ENCODE measurements at places on chromosomes 3 and 15.

- DNase-seq: no peak
Measured at GRCh38 chr3:52650439-52650838, 35.3 kb downstream of the PBRM1 start.

- no peak for DNase-seq
Measured at GRCh38 chr15:73940061-73940981, 14.1 kb downstream of the LOXL1 start.

- DNase-seq: no peak
Measured at GRCh38 chr3:68996356-68996995, 17.0 kb downstream of the EOGT start.

DNA sequence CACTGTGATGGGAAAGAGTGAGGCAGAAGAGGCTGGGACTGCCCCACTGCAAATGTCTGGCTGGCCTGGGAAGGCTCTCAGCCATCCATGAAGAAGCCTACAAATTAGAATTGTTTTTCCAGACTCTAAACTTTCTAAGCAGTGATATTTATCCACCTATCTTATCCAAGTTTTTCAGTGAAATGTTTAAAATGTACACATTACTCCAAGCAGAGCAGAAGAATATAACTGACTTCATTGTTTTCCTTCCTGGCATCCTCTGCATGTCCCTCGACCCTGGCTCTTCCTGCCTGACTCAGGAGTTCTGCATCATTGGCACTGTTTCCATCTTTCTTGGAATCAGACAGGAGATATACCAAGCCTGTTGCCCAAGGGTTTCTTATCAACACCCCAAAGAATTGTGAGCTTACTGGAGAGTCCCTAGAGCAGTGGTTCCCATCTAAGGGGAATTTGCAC is 401.5 kb upstream of the PROK2 start:
- no peak for DNase-seq

GRCh38 chr3:61186030-61186429 is 65.2 kb downstream of the FHIT start:
- DNase-seq: no peak

- no peak for DNase-seq
Measured at GRCh38 chr3:161423911-161424522, 52.7 kb upstream of the SPTSSB start.

DNA sequence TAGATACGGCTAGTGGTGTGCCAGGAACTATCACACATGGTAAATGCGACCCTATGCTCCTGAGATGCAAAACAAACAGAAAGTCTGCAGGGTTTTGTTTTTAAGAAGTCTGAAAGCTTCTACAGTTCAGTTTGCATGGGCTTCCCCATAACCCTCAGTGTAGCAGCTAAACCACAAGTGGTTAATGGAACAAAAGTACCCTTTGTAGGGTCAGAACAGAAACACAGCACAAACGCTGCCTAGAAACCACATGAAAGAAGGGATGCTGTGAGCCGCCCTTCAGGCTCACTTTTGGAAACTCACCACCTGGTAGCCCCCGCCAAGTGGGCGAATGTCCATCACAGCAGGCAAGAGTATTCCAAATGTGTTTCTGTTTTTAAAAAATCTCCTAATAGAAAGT is 46.2 kb downstream of the CTDSPL start:
- DNase-seq: no peak

DNA sequence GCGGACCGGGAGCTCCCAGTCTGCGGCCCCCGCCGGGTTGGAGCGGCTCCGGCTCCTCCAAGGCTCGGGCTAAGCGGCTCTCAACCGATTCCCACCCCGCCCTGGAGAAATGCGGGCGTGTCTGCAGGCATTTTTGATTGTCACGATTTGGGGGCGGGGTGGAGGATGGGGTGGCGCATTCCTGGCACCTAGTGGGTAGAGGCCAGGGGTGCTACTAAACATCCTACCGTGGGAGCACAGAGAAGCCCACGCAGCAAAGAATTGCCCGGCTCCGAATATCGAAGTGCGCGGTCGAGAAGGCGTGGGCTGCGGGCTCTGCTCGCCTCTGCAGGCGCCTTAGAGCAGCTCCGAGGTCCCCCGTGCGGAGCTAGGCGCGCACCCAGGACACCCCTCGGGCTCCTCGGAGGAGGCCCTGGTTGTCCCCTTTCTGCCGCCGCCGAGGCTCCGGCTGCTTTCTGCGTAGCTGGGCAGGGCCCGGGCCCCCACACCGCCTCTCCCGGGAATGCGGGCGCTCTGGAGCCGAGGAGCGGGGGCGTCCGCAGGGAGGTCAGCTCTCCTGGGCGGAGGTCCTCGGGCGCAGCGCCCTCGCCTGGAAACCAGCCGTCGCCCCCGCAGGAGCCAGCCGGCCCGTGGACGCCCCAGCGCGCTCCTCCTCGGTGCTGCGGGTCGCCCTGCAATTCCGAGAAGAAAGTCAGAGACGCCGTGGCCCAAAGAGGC is 16.5 kb upstream of the LAMP3 start:
- DNase-seq: no peak

- no peak for DNase-seq
Measured at GRCh38 chr15:92819278-92820235, 80.6 kb upstream of the CHD2 start.

GRCh38 chr3:4306860-4307259 is 3.7 kb downstream of the SETMAR start:
- no peak for DNase-seq

DNA sequence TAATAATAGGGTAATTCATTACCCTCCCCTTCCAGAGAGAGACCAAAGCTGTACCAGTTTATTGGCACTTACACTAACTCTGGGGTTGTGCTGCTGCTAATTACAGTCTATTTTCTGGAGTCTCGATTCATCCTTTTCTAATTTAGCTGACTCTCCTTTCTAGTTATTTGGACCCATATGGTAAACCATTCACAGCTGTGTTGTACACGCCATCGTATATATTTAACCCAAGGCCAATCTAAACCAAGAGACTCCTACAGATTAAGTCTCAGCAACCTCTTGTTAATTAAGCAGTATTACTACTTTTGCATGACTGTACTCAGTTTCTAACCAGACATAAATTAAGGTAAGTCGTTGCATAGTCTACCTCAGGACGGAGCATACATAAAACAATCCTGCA is 22.5 kb downstream of the ANXA2 start:
- no peak for DNase-seq

DNA sequence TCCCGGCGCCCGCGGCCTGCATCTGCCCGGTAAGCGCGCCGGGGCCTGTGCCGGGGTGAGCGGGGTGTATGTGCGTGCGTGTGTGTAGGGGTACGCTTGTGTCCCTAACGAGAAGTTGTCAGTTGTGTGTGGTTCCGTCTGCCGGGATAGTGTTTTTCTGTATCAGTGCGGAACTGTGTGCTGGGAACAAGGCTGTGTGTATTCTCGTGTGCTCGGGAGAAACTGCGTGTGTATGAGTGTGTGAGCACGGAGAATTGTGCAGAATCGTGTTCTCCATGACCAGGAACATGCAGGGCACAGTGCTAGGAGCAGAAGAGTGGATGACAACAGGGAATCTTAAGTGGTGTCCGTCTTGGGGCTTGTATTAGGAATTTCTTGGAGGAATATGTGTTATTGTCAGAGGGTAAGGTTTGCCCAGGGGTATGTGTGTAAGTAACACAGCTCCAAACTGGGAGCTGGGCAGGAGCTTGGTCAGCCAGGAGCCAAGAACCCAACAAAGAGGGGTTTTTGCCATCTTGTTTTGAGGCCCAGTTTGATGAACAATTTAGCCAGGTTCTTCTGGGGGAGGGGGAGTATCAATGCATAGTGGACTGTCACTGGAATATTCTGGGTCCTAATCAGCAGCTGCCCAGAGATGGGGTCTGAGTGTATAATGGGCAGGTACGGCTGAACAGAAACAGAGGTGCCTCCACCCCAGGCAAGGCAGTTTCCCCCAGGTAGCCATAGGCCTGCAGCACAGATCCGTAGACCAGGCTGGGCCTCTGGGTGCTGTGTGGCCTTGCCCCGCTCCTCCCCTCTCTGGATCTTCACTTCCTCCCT is 2.1 kb downstream of the ISL2 start:
- no peak for DNase-seq

DNA sequence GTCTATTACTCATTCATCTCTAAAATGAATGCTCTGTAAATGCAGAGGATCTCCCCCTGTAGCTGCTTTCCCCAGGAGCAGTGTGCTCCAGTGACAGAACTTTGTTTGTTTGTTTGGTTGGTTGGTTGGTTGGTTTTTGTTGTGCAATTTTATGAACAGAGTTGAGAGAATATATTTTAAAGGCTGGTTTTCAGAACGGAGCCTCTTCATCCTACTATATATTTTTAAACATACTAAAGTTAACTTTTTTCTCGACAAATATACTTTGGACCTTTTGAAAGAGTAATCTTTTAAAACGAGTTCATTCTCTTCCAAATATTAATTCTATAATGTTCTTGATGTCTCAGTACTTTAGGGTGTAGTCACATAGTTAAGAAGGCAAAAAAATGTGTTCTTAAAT is 20.2 kb downstream of the RYR3 start:
- DNase-seq: no peak

DNA sequence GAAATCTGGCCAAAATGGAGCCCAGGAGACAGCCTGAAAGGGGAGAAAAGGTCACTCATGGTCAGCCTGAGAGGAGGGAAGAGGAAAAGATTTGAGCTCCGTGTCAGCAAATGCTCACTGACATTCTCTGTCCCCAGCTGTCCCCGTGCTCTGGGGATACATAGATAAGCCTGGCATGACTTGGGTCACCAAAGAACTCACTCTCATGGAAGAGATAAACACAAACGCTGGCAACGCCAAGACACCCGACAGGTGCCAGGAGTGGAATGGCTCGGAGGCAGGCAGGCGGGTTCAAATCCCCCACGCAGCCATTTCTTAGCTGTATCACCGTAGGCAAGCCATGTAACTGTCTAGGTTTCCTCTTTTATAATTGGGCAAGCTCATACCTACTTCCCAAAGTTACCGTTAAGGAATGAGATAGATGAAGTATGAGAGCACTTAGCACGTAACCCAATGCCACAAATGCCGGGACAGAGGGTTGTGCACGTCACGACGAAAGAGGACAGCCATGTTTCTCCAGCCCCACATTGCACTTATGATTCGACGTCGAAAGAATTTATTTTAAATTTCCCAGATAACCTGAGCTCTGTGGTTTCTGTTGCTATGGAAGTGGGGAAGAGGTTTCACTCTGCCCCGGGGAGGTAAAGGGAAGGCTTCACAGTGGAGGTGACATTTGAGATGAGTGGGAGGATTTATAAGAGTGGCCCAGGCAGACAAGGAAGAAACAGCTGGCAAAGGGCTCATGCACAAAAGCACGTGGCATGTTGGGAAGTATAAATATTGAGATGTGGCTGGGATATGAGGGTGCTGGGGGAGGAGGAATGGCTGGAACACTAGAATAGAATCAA is 41.4 kb upstream of the TSEN2 start:
- no peak for DNase-seq

DNA sequence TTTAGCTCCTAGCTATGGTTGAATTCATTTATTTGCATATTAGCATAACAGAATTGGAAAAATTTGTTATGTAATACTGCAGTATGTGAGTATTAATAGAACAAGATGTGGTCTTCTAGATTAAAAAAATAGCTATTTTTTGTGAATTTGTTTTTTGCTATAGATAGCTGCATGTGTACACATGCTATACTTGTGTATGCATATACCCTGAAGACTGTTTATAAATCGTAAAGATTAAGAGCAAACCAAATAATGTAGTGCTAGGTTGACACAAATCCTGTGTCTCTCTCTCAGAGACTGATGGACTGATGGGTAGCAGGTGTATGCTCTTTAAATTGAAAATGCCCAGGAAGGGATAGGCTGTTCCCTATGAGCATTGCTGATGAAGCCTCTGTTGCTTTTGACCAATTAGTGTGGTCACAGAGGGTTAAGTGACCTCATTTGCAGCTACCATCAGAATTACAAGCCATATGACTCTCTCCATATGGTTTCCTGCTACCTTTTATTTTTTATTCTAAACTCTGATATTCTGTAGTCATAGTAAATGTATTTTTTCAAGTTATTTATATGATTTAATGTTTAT is 9.0 kb downstream of the PLCL2 start:
- DNase-seq: no peak

DNA sequence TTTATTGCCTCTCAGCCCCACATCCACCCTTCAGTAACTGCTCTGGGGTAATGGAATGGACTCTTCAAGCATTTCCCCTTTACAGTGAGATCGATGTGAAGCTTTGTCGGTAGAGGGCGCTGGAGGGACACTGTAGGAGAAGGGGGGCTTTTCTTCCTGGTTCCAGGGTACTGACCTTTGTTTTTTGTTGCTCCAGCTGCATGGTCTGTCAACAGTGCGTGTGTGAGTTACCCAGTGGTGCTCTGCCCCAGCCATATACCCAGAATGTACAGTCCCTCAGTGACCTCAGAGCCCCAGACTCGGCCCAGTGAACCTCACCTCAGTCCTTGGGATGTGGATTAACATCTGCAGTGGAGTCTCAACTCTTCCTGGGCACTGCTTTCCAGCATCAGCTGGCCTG is 180.3 kb upstream of the TSC22D2 start:
- no peak for DNase-seq

- no peak for DNase-seq
Measured at GRCh38 chr15:85889956-85890619, 95.4 kb upstream of the KLHL25 start.

DNA sequence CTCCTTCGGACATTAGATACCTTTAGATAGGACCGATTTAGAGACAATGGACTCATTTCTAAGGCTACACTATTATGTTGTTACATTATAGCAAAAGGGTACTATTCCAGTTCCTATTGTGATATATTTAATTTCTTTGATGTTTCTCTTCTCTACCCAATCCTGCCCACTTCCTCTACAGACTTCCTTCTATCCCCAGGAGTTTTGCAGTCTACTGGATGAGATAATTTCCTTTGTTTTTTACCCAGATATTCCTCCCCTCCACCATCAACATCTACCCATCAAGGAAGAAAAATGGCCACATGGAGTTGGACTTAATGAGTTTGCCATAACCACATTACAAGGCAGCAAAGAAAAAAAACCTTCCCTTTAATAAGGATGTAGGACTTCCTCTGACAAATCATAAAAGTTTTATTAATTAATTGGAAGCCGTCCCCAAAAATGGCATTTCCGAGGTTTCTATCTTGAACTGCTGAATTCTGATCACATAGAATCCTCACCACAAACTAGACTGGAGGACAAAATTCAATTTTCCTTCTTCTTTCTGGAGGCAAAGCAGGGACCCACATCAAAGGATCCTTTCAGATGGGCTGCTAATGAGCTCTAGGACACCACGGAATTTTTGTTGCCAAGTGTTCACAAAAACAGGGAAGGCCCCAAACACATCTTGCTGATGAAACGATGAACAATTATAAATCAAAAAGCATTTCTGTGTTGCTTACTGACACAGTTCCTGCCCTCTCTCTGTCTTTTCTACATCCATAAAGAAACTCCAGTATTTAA is 33.4 kb downstream of the FRMD4B start:
- no peak for DNase-seq

GRCh38 chr3:120198305-120198878 is 86.6 kb downstream of the GPR156 start:
- DNase-seq: no peak

- DNase-seq: no peak
Measured at GRCh38 chr3:135807879-135808278, 157.6 kb upstream of the PPP2R3A start.

DNA sequence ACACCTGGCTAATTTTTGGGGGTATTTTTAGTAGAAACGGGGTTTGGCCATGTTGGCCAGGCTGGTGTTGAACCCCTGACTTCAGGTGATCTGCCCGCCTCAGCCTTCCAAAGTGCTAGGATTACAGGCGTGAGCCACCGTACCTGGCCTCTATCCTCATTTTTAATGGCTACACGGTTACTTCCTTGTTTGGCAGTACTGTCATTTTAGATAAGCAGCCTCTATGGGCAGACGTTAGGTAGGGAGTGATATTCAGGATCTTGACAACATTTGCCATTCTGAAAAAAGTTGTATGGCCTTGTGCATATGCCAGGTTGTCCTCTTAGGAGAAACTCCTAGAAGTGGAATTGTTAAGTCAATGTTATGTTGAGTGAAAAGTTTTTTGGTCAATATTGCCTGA is 141.7 kb downstream of the ITPR1 start:
- no peak for DNase-seq
